ENCODE measurements at places on chromosomes 1 and 21.

- DNase-seq, result no peak
These were observed 43.3 kb downstream of the NID1 start for GRCh38 chr1:236021424-236022135.

- DNase-seq, result no peak
These were observed 120.4 kb downstream of the SIPA1L2 start for GRCh38 chr1:232509570-232509969.

DNA sequence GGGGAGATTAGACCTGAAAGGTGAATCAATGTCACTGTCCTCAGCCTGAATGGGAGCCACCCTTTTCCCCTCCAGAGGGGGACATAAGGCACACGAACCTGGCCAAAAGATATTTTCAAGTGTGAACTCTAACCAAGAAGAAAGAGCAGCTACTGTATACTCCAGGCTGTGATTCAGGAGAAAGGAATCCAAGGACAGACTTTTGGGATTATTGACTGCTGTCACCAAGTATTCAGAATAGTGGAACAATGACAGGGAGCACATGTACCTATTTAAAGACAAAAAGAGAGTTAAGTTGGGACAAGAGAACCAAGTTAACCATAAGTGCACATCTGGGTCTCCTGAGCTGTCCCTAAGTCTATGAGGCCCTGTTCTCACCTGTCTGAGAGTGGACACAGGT lies 2.4 kb downstream of the ICMT start:
- no peak for DNase-seq

GRCh38 chr1:116234429-116234828 lies 123.2 kb downstream of the MAB21L3 start:
- no peak for DNase-seq

GRCh38 chr1:14784790-14785773 lies 186.6 kb downstream of the KAZN start:
- DNase-seq, result no peak
